Suppressor macrophage treated with lipopolysaccharide for 1 hour (primary cell): ENCODE measurements at places on chromosomes 5 and 9.

DNA sequence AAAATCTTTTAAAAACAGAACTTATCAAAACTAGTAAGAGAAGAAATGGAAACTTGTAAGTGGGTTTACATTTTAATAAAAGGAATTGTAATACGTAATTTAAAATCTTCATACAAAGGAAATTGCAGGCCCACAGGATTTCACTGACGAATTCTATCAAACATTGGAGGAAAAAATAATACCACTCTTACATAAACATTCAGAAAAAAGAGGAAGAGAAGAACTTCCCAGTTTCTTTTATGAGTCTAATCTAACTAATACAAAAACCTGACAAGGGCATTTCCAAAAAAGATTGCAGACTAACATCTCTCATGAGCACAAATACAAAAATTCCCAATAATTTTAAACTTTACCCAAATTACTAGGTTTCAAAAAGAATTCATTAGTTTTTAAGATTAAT is 149.0 kb downstream of the RANBP17 start:
- peak; percentile 47 for DNase-seq

- DNase-seq: no peak
Observed at GRCh38 chr5:96247097-96247701, 185.8 kb downstream of the PCSK1 start.

DNA sequence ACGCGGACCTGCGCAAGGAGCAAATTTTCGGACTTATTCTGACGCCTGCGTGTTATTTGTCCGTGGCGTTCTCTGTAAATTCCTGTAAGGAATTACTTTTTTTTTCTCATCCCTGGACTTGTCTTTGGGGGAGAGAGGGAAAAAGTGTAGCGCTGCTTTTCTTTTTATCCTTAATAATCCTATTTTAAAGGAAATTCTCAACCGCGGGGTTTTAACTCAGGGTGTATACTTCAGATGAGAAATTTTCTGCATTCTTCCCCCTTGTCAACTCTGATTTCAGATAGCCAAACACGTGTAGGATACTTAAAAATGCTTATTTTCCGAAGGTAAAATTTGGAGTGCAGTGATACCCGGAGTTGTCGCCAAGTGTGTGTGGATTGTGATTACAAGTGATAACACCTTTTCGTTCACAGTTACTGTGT is 853 bp downstream of the DCP2 start:
- DNase-seq: no peak

DNA sequence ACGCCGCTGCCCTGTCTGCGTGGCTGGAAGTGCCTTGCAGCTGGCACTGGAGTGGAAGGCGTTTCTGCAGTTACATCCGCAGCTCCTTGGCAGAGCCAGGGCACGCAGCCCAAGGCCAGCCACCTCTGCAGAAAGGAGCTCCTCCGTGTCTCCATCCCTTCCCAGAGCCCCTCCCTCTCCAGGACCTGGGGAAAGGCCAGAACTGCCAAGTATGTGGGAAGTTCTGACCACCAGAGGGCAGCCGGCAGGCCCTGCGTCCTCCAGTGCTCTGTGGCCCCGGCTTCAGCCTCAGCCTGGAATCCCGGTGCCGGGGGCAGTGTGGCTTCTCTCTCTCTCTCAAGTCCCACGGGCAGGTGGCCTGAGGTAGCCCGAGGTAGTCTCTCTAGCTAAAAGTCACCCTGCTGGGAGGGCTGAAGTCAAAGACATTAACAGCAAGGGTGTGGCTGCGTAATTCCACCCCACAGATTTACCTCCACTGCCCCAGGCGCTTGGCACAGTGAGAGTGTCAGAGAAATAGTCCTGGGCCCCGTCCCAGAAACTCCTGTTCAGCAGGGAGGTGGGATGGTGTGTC is 101.7 kb upstream of the FCN2 start:
- peak; percentile 60 for DNase-seq

GRCh38 chr5:31809050-31809870 is 170.3 kb downstream of the PDZD2 start:
- DNase-seq: peak; percentile 51

DNA sequence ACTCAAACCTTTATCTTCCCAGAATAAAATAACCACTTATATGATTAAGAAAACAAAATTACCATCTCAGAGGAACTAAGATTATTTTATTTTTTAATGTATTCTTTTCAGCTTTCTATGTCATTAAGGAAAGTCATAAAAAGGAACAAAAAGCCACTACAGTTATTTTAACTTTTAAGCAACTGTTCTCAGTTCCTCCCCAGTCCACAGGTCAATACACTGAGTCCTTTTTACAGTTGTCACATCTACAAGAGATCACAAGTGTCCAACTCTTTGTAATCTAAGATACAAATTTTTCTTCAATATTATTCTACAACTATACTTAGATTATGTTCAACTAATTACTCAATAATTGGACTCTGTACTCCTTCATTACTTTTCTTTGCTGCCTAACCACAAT is 782.8 kb upstream of the ACO1 start:
- no peak for DNase-seq

DNA sequence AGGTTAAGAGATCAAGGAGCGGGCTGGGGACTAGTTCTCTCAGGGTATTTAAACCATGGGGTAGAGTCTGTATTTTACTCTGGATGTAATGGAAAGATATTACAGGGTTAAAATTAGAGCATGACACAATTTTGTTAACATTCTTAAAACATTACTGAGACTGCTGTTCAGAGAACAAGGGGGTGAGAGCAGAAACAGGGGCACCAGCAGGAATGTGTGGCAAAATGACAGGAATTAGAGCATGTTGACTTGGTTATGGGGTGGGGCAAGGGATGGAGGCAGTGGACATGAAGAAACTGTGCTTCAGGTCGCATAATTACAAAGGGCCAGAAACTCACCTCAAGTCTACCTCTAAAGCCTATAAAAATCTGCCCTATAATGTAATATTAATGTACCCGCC is 75.0 kb downstream of the TMEM232 start:
- no peak for DNase-seq

- no peak for DNase-seq
Observed at GRCh38 chr5:163624431-163624830, 119.0 kb downstream of the MAT2B start.

GRCh38 chr5:96703384-96703920 is 41.3 kb downstream of the CAST start:
- DNase-seq: peak; percentile 88

DNA sequence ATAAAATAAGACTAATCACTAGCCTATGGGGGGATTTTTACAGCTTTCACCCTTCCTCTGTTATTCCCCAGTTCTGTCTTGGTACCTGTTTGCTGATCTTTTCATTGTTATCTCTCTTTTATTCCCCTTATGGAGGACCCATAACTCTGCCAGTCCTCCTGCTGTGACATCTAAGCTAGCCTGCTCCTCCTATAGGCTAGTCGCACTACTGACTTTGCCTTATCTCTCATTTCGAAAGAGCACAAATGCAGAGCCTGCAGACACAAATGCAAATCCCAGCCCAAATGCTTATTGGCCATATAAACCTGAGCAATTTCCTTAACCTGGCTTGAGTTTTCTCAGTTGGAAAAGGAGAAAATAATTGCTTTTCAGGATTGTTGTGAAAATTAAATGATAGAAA is 59.1 kb upstream of the CAMK4 start:
- no peak for DNase-seq

DNA sequence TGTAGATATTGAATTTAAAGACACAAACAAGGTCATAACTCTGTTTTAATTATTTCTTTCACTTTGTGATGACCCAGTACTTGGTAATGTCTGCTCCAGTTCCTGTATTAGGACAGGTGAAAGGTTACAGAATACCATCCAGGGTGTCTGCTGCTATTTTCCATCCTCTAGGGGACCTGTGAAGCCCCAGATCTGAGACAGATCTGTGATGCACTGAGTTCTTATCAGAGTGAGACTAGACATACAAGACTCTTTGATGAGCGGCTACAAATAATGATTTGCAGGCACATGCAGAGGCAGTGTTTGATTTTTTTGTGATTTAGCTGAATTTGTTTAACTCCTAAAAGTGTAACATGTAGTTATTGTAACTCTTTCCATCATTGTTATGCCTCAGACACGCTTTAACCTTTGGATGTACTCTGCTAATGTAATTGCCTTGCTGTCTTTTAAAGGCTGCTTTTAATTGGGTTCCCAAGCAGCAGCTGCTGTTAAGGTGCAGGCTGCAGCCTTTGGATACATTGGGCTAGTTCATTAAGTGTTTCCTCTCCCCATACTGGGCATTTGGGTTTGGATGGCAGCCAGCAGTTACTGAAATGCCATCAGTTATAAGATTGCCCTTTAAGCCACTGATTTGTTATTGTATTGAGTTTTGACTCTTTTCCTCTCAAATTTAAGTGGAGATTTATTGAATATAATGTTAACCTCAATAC is 63.3 kb downstream of the RASGRF2 start:
- no peak for DNase-seq

DNA sequence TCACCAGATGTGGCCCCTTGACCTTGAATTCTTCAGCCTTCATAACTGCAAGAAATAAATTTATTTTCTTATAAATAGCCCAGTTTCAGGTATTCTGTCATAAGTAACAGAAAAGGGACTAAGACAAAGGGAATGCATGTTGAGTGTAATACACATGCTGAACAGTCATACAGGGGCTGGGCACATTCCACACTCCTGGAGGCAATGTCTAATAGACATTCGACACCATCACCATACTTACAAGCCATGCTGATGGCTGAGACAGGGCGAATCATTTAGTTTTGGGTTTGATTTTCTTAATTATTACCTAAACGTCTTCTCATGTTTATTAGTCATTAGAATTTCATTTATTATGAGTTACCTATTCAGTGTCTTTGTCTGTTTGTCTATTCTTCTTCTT is 68.5 kb downstream of the TENT4A start:
- no peak for DNase-seq

DNA sequence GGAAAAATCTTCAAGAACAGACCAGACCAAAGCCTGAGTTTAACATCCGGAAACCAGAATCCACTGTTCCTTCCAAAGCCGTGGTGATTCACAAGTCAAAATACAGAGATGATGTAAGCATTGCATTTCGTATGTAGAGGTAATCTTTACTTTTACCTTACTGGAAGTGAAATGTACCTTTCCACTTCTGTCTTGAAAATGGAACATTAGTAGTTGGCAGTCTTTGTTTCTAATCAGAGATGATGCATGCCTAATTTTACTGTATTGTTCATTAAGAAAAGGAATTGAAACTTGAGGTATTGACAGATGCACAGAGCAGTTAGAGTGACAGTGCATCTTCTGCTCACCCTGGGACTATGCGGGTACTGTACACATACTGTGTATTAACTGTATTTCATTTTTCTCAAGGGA is 34.6 kb downstream of the HABP4 start:
- DNase-seq: no peak

DNA sequence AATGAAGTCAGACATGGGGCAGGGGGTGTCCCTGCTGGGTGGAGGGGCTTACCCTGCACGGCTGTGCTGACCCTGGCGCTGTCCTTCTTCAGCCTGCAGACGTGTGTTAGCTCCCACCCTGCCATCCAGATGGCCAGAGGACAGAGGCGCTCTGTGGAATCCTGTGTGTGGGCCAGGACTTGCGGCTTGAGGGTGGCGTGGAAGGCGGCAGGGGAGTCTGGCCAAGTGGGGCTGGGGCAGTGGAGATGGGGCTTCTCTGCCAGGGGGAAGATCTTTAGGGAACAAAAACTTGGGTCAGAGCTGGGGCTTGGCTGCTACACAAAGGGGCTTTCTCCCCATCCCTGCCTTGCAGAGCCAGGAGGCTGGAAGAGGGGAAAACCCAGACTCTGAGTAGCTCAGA is 46.5 kb upstream of the SYNPO start:
- DNase-seq: no peak

DNA sequence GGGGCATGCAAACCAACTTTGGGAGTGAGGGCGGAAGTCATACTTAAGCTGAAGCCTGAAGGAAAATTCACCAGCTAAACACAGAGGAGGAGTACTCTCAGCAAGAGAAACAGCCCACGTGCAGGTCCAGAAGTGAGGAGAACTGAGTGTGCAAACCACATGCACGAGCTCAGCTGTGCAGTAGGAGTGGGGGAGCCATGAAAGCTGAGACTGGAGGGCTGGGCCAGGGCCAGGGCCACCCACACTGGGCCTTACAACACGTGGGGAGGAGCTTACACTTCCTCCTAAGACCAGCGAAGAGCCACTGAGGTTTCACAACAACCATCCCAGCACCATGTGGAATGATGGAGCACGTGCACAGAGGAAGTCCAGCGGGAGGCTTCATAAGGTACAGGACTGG is 9.3 kb upstream of the WWC1 start:
- peak; percentile 78 for DNase-seq

GRCh38 chr9:120513825-120514396 is 66.1 kb downstream of the CDK5RAP2 start:
- DNase-seq: no peak

GRCh38 chr9:21579247-21579671 is 97.1 kb upstream of the IFNE start:
- DNase-seq: no peak

- DNase-seq: no peak
Observed at GRCh38 chr5:133828722-133829121, 139.7 kb downstream of the C5orf15 start.

DNA sequence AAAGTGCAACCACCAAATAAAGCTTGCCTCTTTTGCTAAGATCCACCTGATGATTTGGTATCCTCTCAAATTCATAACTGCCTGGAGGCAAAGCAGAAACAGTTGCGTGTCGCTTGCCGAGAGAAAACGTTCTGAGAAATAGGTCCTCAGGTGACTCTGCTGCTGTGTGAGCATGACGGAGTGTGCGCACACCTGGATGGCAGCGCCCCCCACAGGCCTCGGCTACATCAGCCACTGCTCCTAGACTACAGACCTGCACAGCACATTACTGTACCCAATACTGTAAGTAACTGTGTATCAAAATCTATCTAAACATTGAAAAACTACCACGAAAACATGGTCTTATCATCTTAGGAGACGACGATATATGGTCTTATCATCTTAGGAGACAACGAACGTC is 87.4 kb downstream of the CAMSAP1 start:
- DNase-seq: no peak

GRCh38 chr5:6525910-6526309 is 77.3 kb downstream of the UBE2QL1 start:
- DNase-seq: no peak

DNA sequence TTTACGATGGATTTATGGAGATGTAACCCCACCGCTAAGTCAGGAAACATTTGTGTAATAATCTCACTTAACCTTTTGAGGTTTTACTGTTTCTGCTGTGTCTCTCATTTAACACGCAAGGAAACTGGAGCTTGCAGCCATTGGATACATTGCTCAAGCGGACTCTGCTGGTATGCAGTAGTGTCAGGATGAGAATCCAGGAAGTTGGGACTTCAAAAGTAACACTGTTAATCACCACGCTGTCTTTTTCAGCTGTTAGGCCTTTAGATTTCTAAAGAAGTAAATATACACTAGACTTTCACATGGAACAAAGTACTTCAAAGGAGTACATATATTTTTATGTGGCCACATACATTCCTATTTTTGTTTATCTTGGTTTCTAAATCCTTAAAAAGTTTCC is 114.7 kb downstream of the LPAR1 start:
- DNase-seq: peak; percentile 19

DNA sequence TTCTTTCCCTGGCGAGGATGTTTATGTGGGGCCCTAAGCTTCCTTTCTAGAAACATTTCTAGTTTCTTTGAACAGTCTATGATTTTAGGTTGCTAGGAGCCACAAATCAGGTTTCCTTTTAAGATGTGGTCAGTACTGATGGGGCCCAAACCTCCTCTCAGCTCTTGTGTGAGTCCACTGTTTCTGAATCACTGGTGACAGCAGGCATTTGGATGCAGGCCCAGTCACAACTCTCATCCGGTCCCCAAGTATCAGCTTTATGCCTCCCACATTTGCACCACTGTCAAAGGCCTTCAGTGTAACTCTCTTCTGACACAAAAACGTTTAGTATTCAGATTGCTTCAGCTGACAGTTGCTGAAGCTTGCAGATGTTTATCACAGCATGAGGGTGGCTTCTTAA is 7.8 kb downstream of the DMRT2 start:
- DNase-seq: no peak

GRCh38 chr5:32254881-32255539 is 57.7 kb downstream of the MTMR12 start:
- no peak for DNase-seq
